ENCODE measurements at places on chromosomes 5 and 9. TPM values are rescaled to one million over a fixed set of nuclear protein-coding genes. Genes with fewer than 3 reads are reported as not detected.
A peak's percentile ranks its signal among the peaks of the same experiment; 100 is the strongest.

- no peak overlapping the region for H3K4me3 ChIP-seq
- H3K4me1 ChIP-seq, result no peaks in the 10 kb centered on the region
- no peak for DNase-seq
- no peaks in the 10 kb centered on the region for H3K36me3 ChIP-seq
These were observed 450.0 kb downstream of the CCDC171 start for GRCh38 chr9:16002816-16003215.

DNA sequence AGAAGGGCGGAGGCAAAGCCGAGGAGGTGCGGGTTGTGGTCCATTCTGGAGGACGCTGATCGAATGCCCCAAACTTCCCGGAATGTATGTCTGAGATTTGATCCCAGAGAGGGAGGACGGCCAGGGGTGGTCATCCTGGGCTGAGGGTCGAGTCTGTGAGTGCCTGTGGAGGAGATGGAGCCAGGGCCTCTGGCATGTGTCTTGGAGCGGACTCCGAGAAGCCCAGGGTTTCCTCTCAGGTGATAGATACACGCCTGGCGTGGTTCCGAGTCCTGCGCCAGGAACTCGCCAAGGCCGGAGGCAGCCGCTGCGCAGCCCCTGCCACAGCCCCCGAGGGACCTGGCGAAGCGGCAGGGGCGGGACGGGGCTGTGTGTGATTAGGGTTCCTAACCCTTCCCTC is 363 bp downstream of the ZNF454 start:
- no peaks in the 10 kb centered on the region for H3K4me1 ChIP-seq
- DNase-seq, result no peak
- peaks cover 7% of the 10 kb centered on the region for H3K27me3 ChIP-seq
- no peak overlapping the region for H3K4me3 ChIP-seq

GRCh38 chr5:158810615-158811014 is 289.1 kb downstream of the EBF1 start:
- no peak overlapping the region for H3K27ac ChIP-seq
- no peak for DNase-seq
- H3K4me3 ChIP-seq, result no peak overlapping the region
- peaks cover 12% of the 10 kb centered on the region for H3K4me1 ChIP-seq
- peaks cover 13% of the 10 kb centered on the region for H3K27me3 ChIP-seq
- H3K36me3 ChIP-seq, result no peaks in the 10 kb centered on the region

- no peaks in the 10 kb centered on the region for H3K36me3 ChIP-seq
- DNase-seq, result no peak
- no peaks in the 10 kb centered on the region for H3K27me3 ChIP-seq
- H3K27ac ChIP-seq, result no peak overlapping the region
These were observed 848.8 kb upstream of the DMAC1 start for GRCh38 chr9:8648271-8648845.

The DNAJC25 gene
- total RNA-seq, result 4.2 TPM

DNA sequence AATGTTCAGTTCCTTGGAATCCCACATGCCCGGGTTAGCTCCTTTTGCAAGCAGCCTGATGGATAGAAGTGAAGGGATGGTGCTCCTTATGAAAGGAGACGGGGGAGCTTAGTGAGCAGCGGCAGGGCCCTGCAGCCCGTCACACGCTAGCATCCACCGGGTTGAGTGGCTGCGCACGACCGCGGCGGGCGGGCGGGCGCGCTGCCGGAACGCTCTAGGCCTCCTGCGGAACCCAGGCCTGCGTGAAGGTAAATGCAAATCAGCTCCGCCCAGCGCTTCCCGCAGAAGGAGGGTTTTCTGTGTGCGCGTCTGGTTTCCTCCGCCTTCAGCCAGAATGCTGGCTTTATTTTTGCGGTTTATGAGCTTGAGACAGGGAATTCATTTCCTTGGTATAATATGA is 19.8 kb downstream of the IL12B start:
- H3K36me3 ChIP-seq, result no peaks in the 10 kb centered on the region
- H3K27me3 ChIP-seq, result peaks cover 71% of the 10 kb centered on the region
- DNase-seq, result no peak
- peaks cover 6% of the 10 kb centered on the region for H3K4me1 ChIP-seq

The C5orf58 gene
- not detected for total RNA-seq

DNA sequence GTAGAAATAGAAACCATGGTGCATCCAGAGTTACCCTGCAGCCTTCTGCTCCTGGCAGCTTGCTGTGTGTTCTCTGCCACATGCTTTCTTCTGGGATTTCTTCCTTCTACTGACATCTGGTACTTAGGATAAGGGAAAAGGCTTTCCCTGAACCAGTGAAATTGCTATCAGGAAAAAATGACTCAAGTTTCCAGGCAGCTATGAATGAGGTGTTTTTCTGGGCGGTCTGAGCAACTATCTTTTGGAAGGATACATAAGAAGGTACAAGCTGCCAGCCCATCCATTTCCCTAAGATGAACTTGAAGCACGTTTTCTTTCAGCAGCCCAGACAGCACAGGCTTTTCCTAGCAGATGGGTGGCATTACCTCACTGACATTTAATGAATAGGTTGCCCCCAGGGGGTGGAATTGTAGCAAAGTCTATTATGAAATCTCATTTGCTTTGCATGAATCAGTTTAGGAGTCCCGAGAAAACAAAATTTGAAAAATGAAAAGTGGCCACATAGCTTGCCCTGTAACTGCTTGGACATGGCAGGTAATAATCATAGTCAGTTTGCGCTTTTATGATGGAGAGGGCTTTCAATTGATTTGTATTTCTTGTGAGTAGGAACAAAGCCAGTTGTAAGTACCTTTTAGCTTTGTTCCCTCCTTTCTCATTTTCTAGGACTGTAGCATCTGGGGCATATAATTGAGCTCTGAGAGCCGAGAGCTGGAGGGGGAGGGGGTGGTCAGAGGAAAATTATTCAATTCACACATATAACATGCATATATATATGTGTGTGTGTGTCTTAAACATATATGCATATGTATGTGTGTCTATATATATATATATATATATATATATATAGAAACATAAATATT is 108.5 kb downstream of the C9orf152 start:
- no peaks in the 10 kb centered on the region for H3K4me1 ChIP-seq
- H3K27ac ChIP-seq, result no peak overlapping the region
- H3K27me3 ChIP-seq, result no peaks in the 10 kb centered on the region

The ARL14EPL gene
- total RNA-seq, result 0.12 TPM

The PLAC8L1 gene
- total RNA-seq, result 0.50 TPM

The BTNL3 gene
- total RNA-seq, result not detected

DNA sequence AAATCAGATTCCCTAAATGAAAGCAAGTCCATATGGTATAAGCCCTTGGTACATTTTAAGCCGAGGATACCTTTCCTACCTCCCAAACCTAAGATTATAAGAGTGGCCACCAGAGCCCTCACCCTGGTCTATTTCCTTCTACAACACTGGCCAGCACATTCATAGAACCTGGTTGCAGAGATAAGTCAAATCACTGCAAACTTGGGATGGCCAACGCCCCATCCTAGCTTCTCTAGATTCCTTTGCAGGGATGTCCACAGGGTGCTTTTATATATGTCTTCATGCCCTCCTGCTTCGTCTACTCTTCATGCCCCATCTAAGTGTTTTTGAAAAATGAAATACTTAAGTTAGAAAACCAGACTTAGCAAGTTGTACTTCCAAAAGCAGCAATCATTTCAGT is 41.8 kb downstream of the SH3RF2 start:
- DNase-seq, result no peak
- no peaks in the 10 kb centered on the region for H3K4me1 ChIP-seq
- H3K27me3 ChIP-seq, result peaks cover 12% of the 10 kb centered on the region
- H3K27ac ChIP-seq, result no peak overlapping the region

The TJP2 gene
- total RNA-seq, result 17.6 TPM

The CATSPER3 gene
- total RNA-seq, result 0.61 TPM

The CHD1 gene
- total RNA-seq, result 49.3 TPM

GRCh38 chr9:33840381-33840780 is 23.4 kb downstream of the UBE2R2 start:
- H3K4me3 ChIP-seq, result no peak overlapping the region
- H3K4me1 ChIP-seq, result peaks cover 25% of the 10 kb centered on the region
- no peak overlapping the region for H3K27ac ChIP-seq
- no peaks in the 10 kb centered on the region for H3K27me3 ChIP-seq

DNA sequence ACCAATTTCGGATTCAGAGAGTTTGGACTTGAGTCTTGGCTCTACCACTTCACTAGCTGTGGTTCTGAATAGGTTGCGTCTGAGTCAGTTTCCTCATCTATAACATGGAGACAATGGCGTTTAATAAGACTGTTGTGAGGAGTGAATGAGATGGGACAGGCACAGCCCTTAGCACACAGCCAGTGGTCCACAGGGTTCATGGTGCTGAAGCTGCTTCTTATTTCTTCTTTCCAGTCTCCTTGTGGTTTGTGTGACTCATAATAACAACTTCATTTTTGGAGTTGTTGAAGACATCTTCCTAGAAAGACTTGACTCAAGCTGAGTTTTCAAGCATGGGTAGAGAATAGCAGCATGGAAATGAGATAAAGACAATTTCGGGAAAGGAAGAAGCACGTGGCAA is 172.6 kb upstream of the PPP2R2B start:
- no peaks in the 10 kb centered on the region for H3K36me3 ChIP-seq
- no peak for DNase-seq
- no peak overlapping the region for H3K4me3 ChIP-seq
- H3K4me1 ChIP-seq, result no peaks in the 10 kb centered on the region
- no peak overlapping the region for H3K27ac ChIP-seq

DNA sequence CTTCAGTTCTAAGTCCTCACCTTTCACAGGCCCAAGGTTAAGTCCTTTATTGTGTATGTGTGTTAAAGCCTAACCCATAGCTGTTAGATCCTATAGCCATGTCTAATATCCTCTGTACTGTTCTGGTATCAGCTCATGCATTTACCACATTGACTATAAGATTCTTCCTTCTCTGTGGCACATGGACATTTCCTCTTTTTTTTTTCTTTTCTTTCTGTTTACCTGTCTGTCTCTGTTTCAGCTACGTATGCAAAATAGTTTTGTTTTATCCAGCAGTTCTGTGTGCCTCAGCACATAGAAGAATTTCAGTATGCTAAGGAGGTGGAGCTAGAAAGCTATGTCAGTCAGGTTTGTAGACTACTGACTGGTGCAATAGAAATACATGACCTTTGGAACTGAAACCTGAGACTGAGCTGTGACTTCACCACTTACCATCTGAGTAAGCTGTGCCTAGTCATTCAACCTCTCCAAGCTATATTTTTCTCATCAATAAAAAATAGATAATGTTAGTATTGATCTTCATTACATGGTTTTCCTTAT is 155.6 kb upstream of the VLDLR start:
- H3K36me3 ChIP-seq, result no peaks in the 10 kb centered on the region
- H3K27me3 ChIP-seq, result peaks cover 11% of the 10 kb centered on the region
- no peak overlapping the region for H3K27ac ChIP-seq
- no peaks in the 10 kb centered on the region for H3K4me1 ChIP-seq
- H3K4me3 ChIP-seq, result no peak overlapping the region

- no peaks in the 10 kb centered on the region for H3K27me3 ChIP-seq
- H3K36me3 ChIP-seq, result no peaks in the 10 kb centered on the region
- DNase-seq, result no peak
These were observed 183.4 kb downstream of the FBXL7 start for GRCh38 chr5:15683332-15683731.

The MYMK gene
- not detected for total RNA-seq

DNA sequence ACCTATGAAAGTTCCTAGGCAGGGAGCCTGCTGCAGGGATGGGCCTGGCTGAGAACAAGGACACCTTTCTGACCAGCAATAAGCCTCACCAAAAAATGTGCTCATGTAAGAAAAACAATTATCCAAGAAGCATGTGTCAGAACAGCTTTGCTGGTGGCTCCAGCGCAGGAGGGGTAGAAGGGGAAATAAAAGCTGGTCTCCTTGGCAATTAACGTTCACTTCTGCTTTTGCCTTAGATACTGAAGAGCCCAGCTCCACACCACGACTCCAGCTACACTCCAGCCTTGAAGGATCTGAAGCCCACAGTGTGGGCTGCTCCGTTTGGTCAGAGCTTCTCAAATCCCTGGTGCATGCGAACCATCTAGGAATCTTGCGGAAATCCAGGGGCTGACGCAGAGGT is 107.6 kb upstream of the PHYKPL start:
- H3K27me3 ChIP-seq, result peaks cover 3% of the 10 kb centered on the region
- no peak overlapping the region for H3K4me3 ChIP-seq
- no peak overlapping the region for H3K27ac ChIP-seq
- no peak for DNase-seq

The DOCK8 gene
- total RNA-seq, result 374 TPM

- DNase-seq, result no peak
- no peaks in the 10 kb centered on the region for H3K27me3 ChIP-seq
- H3K4me1 ChIP-seq, result peaks cover 9% of the 10 kb centered on the region
- no peak overlapping the region for H3K4me3 ChIP-seq
- H3K27ac ChIP-seq, result no peak overlapping the region
These were observed 62.4 kb downstream of the NR3C1 start for GRCh38 chr5:143340891-143341685.

- H3K27ac ChIP-seq, result peak overlapping the region; percentile 99
- no peaks in the 10 kb centered on the region for H3K27me3 ChIP-seq
- H3K36me3 ChIP-seq, result peaks cover 37% of the 10 kb centered on the region
- H3K4me1 ChIP-seq, result peaks cover 73% of the 10 kb centered on the region
- H3K4me3 ChIP-seq, result peak overlapping the region; percentile 97
These were observed 46.1 kb downstream of the PTTG1 start for GRCh38 chr5:160467555-160468362.

DNA sequence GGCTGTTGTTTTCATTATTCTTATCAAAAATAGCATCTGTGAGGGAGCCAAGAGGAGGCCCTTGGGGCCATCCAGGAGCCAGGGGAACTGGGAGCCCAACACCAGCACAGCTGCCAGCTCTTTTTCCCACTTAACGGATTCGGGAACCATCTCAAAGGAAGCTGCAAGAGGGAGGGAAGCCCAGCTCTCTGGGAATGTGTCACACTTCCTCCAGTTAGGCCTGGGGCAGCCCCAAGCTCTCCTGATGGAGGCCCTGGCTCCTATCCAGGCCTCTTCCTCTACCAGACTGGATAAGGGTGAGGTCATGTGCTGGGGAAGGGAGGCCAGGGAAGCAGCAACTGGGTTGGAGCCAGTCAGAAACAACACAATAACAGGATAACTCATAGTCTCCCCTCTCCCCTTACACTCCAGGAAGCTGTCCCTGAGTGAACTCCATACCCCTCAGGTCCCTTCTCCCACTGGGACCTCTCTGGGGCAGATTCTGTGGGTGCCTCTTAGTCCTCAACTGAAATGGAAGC is 12.7 kb downstream of the CSF2 start:
- no peak for DNase-seq
- no peak overlapping the region for H3K27ac ChIP-seq
- H3K4me3 ChIP-seq, result no peak overlapping the region
- H3K27me3 ChIP-seq, result no peaks in the 10 kb centered on the region
- peaks cover 53% of the 10 kb centered on the region for H3K4me1 ChIP-seq

The NR4A3 gene
- 20.4 TPM for total RNA-seq

The ORM2 gene
- total RNA-seq, result not detected

DNA sequence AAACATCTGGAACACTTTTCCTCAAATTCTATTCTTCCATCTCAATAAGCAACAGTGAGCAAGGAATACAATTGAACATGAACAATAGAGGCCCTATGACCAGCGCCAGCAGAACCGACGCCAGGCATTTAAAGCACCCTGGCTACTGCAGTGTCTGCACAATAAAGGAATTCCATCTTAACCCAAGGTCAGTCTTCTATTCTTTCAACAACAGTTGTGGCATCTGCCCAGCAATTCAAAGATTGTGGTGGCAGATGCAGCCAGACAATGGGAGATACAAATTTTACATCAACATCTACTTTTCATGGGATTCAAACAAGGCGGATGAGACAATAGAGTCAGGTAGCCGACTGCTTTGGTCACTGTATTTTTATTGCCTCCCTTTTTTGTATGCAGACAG is 65.9 kb downstream of the ELL2 start:
- H3K4me3 ChIP-seq, result no peak overlapping the region
- H3K27ac ChIP-seq, result no peak overlapping the region
- no peaks in the 10 kb centered on the region for H3K4me1 ChIP-seq
- no peaks in the 10 kb centered on the region for H3K27me3 ChIP-seq
- peaks cover 37% of the 10 kb centered on the region for H3K36me3 ChIP-seq

- no peak for DNase-seq
- H3K36me3 ChIP-seq, result no peaks in the 10 kb centered on the region
- no peak overlapping the region for H3K4me3 ChIP-seq
- no peak overlapping the region for H3K27ac ChIP-seq
These were observed 424.0 kb downstream of the SH3GL2 start for GRCh38 chr9:18002718-18003438.

Measured in activated CD8-positive, alpha-beta memory T cell treated with anti-CD3 and anti-CD28 coated beads, Interleukin-2, amount 10 ng/mL, durations not matched to agents 7 days and 5 days (primary cell).